AG10803 (cell line): ENCODE measurements at places on chromosomes 4 and X.

GRCh38 chr4:113433116-113433515 lies 328.4 kb downstream of the CAMK2D start:
- peak; percentile 40 for DNase-seq

DNA sequence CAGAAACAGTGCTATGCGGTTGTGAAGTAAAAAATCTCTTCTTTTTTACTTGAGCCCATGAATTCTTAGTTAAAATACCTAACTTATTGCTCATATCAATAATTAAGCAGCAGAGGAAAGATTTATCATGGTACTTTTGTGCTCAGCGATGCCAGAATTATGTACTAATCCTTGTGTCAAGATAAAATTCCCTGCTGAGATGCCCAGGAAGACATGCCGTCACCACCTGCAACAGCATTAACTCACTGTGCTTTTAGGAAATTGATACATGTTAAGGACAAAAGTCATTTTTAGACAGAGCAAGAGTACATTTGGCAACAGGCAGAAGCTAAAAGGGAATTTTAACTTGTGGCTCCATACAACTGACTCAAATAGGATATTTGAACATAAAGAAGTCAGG lies 138.9 kb downstream of the NPNT start:
- DNase-seq = peak; percentile 84

DNA sequence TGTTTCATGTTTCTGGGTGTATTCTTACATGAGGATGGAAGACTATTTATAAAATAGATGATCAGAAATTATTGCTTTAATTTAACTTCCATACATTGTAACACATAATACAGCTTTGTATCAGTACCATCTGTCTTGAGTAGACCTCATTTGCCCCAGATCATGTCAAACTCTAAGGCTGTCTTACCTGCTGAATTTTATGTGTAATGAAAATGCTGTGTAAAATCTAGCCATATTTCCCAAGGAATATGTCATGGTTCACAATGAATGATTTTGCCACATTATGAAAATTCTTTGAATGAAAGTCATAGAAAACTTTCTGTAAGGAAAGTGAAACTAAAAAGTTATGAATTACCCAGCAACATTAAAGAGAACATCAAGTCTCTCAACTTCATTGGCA lies 7.4 kb downstream of the BDH2 start:
- DNase-seq = no peak

- DNase-seq = peak; percentile 93
Measured at GRCh38 chrX:12370497-12370986, 232.3 kb downstream of the FRMPD4 start.

GRCh38 chr4:1323635-1324442 lies 23.2 kb upstream of the UVSSA start:
- peak; percentile 86 for DNase-seq

GRCh38 chr4:187135878-187136277 lies 412.2 kb upstream of the FAT1 start:
- DNase-seq = no peak

DNA sequence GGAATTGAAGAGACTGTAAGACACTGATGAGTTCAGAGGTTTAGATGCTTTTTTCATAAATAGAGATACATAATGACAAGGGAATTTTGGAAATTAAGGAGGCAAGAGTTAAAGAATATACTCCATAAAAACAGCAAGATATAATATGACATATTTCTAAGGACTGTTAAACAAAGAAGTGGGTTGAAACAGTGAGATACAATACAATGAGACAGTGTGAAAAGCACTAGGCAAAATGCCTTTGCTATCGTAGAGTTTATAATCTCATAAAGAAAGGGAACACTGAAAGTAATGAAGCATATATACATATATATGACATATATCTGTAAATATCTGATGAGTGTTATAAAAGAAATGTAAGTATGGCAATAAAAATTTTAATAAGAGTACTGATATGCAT lies 1496.2 kb downstream of the TECRL start:
- DNase-seq = no peak

DNA sequence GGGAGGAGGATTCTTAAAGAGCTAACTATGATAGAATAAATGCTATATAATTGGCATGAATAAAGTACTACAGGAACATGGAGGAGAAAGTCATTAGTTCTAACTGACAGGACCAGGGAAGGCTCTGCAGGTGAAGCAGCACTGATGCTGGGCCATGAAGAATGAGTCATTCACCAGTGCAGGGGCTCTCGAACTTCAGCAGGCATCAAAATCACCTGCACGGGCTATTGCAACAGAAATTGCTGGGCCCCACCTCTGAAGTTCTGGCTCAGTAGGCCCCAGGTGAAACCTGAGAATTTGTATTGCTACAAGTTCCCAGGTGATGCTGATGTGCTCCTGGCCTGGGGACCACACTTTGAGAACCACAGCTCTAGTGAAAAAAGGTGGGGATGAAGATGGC lies 33.7 kb downstream of the TMEM150C start:
- DNase-seq = no peak

GRCh38 chr4:13633671-13634070 lies 6.1 kb upstream of the BOD1L1 start:
- peak; percentile 23 for DNase-seq

- DNase-seq = no peak
Measured at GRCh38 chrX:149629730-149630387, 1.7 kb downstream of the TMEM185A start.

GRCh38 chr4:73376976-73377375 lies 27.1 kb upstream of the ALB start:
- no peak for DNase-seq

- DNase-seq = no peak
Measured at GRCh38 chr4:10981096-10981495, 296.5 kb upstream of the CLNK start.

GRCh38 chrX:130049821-130050220 lies 60.5 kb downstream of the ELF4 start:
- peak; percentile 29 for DNase-seq

- DNase-seq = no peak
Measured at GRCh38 chr4:70925418-70925817, 23.2 kb downstream of the MOB1B start.

- no peak for DNase-seq
Measured at GRCh38 chr4:3010577-3010976, 47.2 kb downstream of the GRK4 start.

- DNase-seq = peak; percentile 89
Measured at GRCh38 chr4:151806511-151806927, 45.7 kb upstream of the GATB start.

- DNase-seq = peak; percentile 19
Measured at GRCh38 chrX:71976753-71977152, 66.1 kb downstream of the NHSL2 start.

- no peak for DNase-seq
Measured at GRCh38 chr4:144302704-144303536, 162.4 kb upstream of the GYPA start.

DNA sequence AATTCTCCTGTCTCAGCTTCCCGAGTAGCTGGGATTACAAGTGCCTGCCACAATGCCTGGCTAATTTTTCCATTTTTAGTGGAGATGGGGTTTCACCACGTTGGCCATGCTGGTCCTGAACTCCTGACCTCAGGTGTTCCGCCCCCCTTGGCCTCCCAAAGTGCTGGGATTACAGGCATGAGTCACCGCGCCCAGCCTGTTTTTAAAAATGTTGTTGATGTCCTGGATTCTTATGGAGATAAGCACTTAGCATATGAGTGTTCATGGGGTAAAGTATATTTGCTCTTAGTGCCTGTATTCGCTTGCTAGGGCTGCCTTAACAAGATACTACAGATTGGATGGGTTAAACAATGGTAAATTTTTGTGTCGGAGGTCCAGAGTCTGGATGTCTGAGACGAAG lies 91.7 kb downstream of the CEP44 start:
- no peak for DNase-seq

DNA sequence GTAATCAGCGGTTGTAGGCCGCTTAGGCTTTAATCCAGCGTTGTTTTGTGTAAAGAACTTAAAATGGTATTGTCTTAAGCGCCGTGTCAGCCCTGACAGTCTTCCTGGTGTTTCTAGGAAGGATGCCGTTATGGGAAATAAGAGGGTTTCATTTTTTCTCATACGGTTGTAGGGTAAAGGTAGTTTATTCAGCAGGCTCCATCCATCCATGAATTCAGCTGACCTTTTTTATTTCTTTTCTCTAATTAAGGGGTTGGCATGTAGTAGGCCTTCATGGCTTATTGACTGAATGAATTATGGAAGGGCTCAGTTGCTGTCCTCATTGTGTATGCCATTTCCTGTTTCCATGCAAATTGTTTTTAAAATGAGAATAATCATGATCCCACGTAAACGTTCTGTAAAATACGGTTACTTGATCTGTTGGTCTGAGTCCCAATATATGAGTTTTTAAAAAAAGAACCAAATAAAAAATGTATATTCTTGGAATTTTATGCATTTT lies 693 bp downstream of the OCIAD1 start:
- peak; percentile 16 for DNase-seq
